ENCODE measurements at places on chromosomes 11 and 22. TPM values are rescaled to one million over a fixed set of nuclear protein-coding genes. Genes with fewer than 3 reads are reported as not detected.

TRAPPC4 gene
- 368 TPM for polyA plus RNA-seq

DNA sequence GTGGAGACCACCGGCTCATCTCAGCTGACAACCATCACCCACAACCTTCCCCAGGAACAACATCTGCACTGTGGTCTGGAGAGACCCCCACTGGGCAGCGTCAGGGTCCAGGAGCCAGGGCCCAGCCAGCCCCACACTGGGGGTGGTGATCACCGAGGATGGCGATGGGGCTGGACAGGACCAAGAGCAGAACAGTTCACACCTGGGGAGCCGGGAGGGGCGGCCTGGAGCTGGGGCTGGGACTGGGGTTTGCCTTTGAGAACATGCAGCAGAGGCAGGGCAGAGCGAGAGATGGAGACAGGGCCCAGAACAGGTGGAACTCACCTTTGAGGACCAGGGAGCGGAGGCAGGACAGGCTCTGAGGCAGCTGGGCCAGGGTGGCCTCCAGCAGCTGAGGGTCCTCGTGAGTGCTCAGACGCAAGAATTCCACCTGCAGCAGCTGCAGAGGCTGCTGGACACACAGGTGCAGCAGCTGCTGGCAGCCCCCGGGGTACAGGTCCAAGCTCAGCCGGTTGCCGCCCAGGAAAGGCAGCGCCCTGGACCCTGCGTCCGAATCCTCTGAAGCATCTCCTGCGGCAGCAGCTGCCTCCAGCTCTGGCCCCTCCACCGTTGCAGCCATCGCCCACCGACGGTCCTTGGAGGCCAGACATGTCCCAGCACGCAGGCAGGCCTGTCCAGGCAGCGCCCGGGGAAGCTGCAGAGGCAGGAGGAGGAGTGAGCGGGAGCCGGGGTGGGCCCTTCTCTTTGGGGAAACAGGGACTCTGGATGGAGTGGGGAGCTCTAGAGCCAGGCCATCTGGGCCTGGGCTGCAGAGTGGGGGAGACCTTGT, 1.0 kb downstream of the PIDD1 start:
- DNase-seq = peak; percentile 65

DNA sequence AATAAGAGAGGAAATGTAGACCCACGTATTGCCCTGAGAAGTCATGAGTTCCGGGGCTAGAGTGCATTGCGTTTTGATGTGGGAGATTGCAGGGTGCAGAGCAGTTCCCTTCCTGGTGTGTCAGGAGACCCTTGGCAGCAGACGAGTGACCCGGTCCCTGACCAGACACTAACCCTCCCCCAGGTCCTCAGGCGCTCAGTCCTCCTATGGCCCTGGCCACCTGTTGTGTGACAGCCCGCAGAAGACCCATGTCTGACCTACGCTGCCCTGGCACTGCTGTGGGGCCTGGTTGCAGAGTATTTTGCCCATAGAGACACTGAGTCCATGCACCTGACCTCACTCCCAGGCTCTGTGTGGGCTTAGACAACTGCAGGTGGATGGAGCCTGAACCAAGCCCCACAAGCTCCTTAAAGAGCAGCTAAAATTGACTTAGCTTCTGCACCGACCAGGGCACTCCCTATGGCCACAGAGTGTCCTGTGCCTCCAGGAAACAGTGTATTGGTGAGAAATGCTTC, 833.8 kb downstream of the TBC1D22A start:
- no peak for DNase-seq

GRCh38 chr11:115869780-115870431, 365.7 kb upstream of the CADM1 start:
- peak; percentile 55 for DNase-seq

GRCh38 chr11:47705721-47706120, 9.4 kb downstream of the AGBL2 start:
- no peak for DNase-seq

- no peak for DNase-seq
Observed at GRCh38 chr11:64134963-64135362, 30.9 kb downstream of the MACROD1 start.

GRCh38 chr22:19798891-19799293, 38.3 kb downstream of the TBX1 start:
- DNase-seq = peak; percentile 62

HOATZ gene
- polyA plus RNA-seq = 4.9 TPM

CRYBA4 gene
- polyA plus RNA-seq = not detected

AHNAK gene
- 57.8 TPM for polyA plus RNA-seq

DNA sequence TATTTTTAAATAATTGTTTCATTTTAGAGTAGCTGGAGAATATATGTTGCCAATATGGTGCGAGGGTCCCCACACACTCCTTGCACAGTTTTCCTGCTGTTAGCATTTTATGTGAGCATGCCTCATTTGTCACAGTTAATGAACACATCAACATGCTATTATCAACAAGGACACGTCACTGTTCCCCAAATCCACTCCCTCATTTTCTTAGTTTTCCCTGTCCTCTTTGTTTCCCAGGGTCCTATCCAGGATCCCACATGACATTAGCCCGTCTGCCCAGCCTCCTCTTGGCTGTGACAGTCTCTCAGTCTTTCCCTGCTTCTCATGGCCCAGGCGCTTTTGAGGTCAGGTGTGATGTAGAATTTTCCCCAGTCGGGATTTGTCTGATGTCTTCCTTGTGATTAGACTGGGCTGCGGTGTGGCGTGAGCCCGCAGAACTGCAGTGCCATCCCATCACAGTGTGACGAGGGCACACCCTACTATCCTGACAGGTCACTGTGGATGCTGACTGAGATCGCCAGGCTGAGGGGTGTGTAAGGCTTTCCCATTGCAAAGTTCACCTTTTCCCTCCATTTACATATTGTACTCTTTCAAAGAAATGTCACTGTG, 450.6 kb upstream of the B3GAT1 start:
- DNase-seq = no peak
